ENCODE measurements at places on chromosomes 3 and 15. TPM values are rescaled to one million over a fixed set of nuclear protein-coding genes. Genes with fewer than 3 reads are reported as not detected.

REC114 gene
- not detected for total RNA-seq

DNA sequence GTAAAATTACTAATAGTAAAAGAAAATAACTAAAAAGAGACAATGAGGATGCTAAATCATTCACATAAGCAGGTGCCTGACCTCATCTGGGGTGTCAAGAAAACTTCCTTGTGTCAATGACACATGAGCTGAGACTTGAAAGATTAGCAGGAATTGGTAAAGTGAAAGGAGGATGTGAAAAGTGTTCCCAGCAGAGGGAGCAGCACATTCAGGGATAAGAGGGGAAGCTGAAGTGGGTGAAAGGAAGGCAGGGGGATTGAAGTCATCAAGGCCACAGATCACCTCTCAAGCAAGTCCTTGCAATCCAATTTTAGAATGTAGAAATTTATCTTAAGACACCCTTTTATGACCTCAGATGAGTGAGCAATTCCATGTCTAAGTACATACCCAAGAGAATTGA is 60.2 kb upstream of the ACP3 start:
- no peaks in the 10 kb centered on the region for H3K4me1 ChIP-seq
- DNase-seq, result no peak
- no peak overlapping the region for H3K27ac ChIP-seq
- no peaks in the 10 kb centered on the region for H3K36me3 ChIP-seq

DNA sequence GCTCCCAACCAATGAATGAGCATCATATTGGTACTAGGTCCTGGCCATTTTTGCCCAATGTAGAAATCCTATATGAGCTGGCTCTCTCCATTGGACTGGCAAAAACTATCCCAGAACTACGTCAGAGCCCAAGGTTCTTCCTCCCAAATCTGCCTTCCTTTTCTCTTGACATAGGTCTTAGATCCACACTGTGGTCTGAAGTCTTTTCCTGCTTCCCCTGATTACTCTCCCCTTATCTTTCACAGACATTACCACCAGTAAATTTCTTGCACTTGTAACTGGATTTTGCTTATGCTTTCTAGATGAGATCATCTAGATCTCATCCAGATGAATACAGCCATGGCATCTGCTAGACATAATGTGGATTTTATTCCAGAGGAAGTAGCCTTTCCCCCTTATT is 141.2 kb upstream of the GADL1 start:
- no peaks in the 10 kb centered on the region for H3K36me3 ChIP-seq
- H3K27me3 ChIP-seq, result no peaks in the 10 kb centered on the region
- H3K27ac ChIP-seq, result no peak overlapping the region
- H3K4me3 ChIP-seq, result no peak overlapping the region
- no peaks in the 10 kb centered on the region for H3K4me1 ChIP-seq

GRCh38 chr15:81372575-81372974 is 1.4 kb downstream of the TMC3 start:
- H3K4me1 ChIP-seq, result peaks cover 7% of the 10 kb centered on the region
- no peak overlapping the region for H3K4me3 ChIP-seq
- no peak for DNase-seq
- H3K27ac ChIP-seq, result no peak overlapping the region
- H3K36me3 ChIP-seq, result no peaks in the 10 kb centered on the region
- no peaks in the 10 kb centered on the region for H3K27me3 ChIP-seq

NOX5 gene
- total RNA-seq, result 0.20 TPM

- H3K4me1 ChIP-seq, result peaks cover 75% of the 10 kb centered on the region
- no peaks in the 10 kb centered on the region for H3K27me3 ChIP-seq
- no peak overlapping the region for H3K4me3 ChIP-seq
- H3K27ac ChIP-seq, result peak overlapping the region; percentile 82
- no peaks in the 10 kb centered on the region for H3K36me3 ChIP-seq
Observed at GRCh38 chr15:77541421-77542181, 91.1 kb downstream of the LINGO1 start.

DNA sequence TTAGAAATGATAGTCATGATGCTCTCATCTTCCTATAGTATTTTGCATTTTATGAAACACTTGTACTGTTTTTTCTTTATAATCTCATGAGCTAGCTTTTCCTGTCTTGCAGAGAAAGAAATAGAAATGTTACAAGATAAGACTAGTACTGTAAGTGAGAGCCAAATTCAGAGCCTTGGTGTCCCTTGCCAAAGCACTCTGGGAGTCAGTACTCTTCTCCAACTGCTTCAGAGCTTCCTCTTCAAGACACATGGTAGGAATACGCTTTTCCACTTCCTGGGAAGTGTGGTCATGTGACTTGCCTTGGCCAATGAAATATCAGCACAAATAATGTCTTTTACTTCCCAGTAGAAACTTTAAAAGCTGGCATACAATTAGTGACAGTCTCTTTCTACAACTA is 112.4 kb downstream of the SEMA6D start:
- H3K27me3 ChIP-seq, result no peaks in the 10 kb centered on the region
- H3K27ac ChIP-seq, result no peak overlapping the region
